ENCODE measurements at places on chromosomes 5 and 9.

GRCh38 chr5:176737746-176738636 is 72.4 kb upstream of the UNC5A start:
- DNase-seq = no peak

DNA sequence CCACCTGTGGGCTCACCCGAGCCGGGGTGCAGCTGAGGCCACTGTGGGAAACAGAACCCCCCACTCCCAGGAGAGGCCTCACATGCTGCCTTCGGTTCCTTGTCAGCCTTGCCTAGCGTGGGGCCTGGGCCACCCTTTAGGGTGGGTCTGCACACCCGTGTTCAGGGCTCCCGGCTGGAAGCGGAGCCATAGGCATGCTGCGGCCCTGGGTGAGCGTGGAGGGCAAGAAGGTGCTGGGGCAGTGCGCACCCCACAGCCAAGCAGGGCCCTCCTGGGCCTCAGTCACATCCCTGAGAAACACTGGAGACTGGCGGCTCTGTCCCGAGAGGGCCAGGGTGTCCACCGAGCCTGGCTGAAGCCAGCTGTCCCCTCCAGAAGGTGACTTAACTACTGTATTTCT is 41.9 kb downstream of the GOLM1 start:
- DNase-seq = no peak

- DNase-seq = no peak
Measured at GRCh38 chr9:5951686-5952211, 61.1 kb downstream of the MLANA start.

DNA sequence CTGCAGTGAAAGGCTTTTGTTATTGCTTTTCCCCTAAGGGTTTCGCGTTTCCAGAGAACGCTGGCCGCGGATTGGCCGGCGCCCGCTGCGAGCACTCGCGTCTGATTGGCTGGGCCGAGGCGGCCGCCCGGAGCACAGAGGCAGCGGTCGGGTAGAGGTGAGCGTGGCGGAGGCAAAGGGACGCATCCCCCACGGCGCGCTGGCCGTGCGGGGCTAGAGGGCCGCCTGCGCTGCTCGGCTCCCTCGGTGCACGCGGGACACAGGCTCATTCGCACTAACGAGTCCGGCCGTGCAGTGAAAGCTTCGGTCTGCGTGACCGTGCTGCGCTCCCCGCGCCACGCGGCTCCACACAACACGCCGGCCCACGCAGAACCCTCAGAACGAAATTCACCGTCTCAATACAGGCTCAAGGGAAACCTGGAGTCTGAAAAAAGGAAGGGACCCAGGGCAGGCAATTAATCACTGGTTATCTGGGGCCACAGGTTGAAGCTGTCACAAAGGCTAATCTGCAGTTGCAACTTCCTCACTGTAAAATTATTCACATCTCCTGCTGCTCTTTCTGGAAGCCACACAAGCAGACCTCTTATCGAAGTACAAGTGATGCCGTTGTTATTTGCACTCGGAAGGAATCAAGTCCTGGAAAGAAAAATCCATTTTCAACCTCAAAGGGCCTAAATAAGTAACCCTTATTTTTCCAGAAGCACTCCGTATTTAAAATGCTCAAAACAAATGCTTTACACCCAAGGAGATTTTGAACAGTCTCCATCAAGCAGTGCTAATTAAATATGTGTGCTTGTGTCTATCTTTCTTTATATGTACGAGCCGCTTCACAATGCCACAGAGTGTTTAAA is 94.6 kb downstream of the ZNF608 start:
- DNase-seq = peak; percentile 4

- no peak for DNase-seq
Measured at GRCh38 chr5:7770436-7770835, 80.5 kb downstream of the CFAP90 start.

GRCh38 chr5:123802298-123802951 is 290.4 kb downstream of the CSNK1G3 start:
- DNase-seq = no peak

DNA sequence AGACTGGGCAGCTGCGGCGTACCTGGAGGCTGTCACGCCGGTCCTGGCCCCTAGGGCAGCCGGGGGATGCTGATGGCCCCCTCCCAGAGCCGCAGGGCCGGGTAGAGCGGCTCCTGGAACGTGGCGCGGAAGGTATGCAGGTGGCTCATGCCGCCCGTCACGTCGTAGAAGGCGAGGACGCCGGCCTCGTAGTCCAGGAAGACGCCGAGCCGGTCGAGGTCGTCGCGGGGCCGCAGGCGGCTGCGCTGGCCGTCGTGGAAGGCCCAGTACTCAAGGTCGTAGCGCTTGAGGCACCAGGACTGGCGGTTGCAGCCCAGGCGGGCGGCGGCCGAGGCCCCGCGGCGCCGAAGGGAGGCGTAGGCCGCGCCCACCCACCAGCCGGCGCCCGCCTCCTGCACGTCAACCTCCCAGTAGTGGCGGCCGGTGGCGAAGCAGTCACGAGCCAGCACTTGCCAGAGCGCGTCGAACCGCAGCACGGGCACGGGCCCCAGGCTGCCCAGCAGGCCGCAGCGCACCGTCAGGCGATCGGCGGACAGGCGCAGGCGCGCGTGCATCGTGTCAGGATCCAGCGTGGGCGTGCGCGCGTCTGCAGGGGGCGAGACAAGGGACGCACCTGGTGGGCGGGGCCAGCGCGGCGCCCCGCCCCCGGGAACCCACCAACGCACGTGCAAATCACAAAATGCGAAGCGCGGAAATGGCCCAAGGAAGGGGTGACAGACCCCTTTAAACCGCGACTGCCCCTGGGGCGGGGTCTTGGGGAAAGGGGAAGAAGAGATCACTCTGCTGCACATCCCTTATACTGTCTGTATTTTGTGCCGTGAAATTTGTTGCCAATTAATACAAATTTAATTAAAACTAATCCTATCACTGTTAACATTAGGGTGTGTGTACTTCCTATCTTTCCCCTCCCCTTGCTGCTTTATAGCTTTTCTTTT is 31.2 kb downstream of the NANS start:
- DNase-seq = no peak

GRCh38 chr9:115369322-115369957 is 251.5 kb upstream of the TNC start:
- no peak for DNase-seq

- DNase-seq = no peak
Measured at GRCh38 chr5:146082798-146083197, 22.6 kb downstream of the PLAC8L1 start.

DNA sequence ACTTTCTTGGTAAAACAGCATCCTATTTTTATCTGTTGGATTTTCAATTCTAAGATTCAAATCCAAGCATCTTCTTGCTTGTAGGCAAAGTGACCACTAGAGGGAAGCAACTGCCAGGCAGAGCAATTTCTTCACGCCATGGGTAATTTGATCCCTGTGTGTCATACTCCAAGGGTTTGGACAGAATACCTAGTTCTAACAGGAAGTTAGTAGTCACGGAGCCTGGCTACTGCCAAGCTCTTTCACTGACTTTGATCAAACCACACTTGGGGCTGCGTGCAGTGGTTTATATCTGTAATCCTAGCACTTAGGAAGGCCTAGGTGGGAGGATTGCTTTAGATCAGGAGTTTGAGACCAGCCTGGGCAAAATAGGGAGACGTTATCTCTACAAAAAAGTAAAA is 473.6 kb upstream of the TNC start:
- no peak for DNase-seq

DNA sequence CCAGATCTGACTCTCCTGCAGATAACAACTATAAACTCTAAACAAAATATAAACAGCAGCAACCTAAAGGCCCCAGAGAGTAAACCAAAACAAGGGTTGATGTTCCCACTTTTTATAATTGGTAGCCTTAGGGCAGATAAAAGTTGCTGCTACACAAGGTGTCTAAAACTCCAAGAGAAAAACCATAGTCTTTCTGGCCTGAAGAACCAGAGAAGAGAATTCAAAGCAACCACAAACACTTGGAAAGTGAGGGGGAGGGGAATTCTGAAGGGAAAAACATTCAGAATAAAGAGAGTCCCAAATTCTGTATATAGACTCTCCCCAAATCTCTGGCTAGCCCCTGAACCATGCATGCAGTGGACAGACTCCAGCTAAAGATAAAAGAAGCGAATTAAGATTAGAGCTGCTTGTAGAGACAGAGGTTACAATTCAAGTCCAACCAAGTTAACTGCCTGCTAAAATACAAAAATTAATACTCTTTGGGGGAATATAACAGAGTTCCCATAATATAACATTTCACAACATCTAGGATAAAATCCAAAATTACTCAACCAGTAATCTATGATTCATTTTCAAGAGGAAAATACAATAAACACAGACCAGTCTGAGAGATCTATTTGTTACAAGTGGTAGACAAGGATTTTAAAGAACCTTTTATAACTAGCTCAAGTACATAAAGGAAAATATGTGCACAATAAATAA is 37.5 kb upstream of the RGMB start:
- DNase-seq = no peak

DNA sequence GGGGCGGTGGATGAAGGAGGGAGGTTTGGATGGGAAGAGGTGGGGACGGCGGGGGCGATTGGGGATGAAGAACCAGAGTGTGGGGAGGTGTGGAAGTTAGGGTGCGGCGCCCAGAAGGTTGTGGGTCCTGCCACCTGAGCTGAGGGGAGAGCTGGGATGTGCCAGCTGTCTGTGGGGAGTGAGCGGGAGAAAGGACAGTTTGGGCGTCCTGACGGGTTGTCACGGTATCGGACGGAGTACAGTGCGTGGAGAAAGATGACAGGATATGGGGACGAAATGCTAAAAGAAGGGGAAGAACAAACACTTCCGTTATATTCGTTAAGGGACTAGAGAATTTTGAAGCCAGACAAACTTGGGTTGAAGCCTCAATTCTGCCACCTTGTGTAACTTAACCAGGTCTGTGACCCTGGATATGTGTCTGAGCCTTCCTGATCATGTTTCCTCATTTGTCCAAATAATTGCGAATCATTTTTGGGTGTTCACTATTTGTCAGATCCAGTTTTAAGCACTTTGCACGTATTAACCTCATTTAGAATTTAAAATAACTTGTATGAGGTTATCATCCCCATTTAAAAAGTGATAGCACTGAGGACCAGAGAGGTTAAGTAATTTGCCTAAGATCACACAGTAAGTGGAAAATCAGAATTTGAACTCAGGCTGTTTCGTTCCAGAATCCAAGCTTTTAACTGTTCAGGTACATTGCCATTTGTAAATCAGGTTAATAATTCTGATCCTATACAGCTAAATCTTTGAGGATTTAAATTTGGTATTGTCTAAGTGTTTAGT is 689 bp downstream of the CNTRL start:
- no peak for DNase-seq

GRCh38 chr5:172670005-172670402 is 28.9 kb downstream of the NEURL1B start:
- no peak for DNase-seq
